ENCODE measurements at places on chromosomes 4 and X.
A peak's percentile ranks its signal among the peaks of the same experiment; 100 is the strongest.

- no peak for DNase-seq
Observed at GRCh38 chr4:57374866-57375595, 264.8 kb upstream of the IGFBP7 start.

- DNase-seq, result no peak
Observed at GRCh38 chr4:82780752-82781231, 17.8 kb downstream of the SCD5 start.

- no peak for DNase-seq
Observed at GRCh38 chr4:94115687-94116086, 92.0 kb upstream of the SMARCAD1 start.

DNA sequence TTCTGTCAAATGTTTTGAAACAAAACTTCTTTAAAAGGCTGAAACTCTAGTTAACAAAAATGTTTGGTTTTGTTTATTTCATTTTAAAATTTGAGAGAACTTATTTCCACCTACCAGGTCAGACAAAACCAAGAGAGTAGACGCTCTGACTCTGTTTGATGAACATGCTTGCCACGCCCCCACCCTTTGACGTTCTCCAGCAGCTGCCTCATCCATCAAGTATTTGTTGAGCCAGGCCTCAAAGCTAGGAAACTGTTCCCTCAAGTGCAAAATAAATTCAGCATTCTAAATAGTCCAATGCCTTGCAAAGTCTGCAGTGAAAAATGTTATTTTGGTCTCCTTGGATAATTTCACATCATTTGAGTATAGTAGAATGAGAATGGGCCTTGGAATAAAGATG lies 121.6 kb downstream of the GUCY2F start:
- no peak for DNase-seq

GRCh38 chrX:15292861-15293260 lies 22.6 kb downstream of the ASB11 start:
- DNase-seq, result no peak

GRCh38 chr4:156977435-156978160 lies 6.0 kb upstream of the PDGFC start:
- DNase-seq, result no peak

- DNase-seq, result no peak
Observed at GRCh38 chr4:8830056-8830455, 41.6 kb downstream of the HMX1 start.

DNA sequence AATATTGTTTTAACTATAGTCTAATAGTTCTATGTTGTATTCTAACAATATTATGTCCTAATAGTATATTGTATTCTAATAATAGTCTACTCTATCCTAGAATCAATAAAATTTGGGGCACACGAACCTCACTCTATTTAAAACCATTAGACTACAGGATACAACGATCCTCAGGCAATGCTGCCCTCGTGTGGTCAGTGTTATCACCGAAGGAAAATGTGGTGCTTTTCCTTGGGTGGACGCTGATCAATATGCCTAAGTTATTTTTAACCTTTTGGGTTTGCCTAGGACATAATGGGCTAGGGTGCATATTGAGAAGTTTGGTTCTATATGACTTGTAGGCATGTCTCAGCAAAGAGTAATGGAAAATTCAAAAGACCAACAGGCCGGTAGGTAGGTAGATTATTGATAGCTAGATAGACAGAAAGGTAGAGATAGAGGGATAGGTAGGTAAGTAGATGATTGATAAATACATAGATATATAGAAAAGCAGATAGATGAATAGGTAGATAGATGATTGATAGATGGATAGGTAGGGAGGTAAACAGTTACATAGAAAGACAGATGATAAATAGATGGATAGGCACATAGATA lies 75.1 kb downstream of the PRKX start:
- peak; percentile 56 for DNase-seq

DNA sequence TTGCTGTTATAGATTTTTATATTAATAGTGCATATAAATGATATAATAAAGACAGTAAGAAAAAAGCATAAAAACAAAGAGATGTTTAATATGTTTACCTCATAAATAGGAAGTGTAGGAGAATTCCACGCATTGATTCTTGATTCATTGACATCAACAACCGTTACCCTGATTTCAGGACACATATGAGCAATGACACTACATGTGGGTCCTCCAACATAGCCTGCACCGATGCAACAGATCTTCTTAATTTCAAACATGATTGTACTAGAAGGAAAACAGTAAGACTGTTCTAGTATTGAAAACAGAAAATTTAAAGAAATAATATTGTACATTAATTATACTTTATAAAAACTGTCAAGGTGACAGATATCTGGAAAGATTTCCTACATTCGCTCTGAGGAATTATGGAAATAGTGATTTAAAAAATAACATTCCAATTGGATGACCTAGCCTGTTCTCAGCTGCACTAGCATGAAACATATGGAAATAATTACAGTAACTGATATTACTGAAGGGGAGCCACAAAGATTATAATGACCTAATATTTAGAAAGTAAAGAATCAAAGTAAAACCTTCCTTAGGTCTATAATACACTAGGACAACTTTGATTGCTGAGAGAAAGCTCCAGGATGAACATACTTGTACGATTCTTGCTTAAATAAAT lies 5.9 kb downstream of the UGDH start:
- DNase-seq, result no peak

GRCh38 chrX:47200385-47201150 lies 6.9 kb downstream of the UBA1 start:
- DNase-seq, result no peak

DNA sequence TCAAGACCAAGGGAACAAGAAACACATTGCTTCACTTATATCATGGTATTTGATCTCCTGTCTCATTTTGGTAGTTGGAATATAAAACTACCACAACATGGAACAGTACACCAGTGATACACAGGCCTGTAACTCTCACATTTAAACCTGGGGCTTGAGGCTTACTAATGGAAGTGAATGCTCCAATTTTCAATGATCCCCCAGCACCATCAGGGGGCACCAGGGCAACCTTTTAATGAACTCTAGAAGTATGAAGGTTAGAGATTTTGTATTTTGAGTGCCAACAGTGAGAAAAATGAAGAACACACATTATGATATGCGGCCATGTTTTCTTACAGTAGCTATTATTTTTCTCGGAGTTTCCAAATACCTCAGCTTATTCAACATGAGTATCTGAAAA lies 50.7 kb downstream of the C4orf33 start:
- no peak for DNase-seq

GRCh38 chr4:186557486-186557885 lies 2.1 kb upstream of the MTNR1A start:
- no peak for DNase-seq

DNA sequence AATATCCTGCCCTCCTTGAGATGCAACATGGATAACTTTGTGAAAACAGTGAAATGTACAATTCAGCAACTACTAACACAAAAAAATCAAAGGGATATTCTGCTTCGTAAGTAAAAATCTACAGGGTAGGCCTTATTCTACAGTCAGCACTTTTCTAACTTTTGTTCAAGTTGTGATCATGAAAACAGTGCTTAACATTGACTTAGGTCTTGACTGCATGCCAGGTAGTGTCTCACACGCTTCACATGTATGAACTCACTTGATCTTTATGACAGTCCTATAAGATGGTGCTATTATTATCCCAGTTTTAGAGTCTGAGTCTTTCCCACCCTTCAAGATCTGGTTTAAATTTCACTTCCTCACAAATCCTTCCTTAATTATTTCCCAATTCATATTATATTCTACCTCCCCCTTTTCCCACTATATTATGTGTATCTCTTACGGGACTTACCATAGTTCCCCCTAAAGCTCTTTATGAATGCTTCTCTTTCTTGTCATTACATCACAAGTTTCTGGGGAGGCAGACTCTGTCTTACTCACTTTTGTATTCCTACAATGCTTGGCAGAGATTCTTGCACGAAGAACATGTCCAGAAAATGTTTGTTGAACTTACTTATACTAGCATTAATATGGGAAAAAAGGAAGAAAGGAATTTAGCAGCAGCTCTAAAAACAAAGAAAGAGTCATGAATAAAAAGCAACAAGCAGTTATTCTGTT lies 179.8 kb downstream of the SCFD2 start:
- DNase-seq, result no peak

DNA sequence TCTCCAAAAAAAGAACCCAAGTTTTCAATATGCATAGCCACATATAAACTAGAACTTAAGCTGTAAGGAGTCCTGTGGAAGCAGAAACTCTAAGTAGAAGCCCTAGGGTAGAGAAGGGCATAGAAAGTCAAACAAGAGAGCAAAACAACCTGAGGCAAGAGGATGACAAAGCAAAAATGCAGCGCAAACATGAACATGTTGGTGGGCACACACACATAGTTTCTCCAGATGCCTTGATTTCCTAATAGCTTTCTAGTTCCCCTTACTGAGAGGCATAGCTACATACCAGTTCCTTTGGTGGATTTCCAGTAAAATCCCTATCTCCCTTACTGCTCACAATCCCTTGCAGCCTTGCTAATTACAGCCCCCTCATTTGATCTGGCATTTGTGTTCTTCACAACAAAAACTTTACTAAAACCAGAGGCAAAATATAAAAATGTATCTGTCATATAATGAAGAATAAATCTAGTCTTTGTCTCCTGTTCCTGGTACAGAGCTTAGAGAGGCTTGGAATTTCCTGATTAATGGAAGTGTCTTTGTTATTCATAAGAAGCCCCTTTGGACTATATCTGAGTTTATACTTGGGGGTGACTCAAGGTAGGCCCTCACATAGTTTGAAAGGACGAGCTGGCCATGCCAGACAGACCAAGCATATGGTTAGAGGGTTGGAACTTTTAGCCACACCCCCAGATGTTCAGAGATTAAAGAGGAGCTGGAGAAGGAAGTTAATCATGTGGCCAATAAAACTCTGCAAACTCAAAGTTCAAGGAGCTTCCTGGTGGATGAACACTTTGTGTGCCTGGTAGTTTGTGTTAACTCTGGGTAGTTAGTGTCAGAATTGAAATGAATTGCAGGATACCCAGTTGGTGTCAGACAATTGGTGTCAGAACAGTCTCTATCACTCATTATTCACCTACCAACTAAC lies 52.7 kb upstream of the ZCCHC13 start:
- DNase-seq, result no peak

DNA sequence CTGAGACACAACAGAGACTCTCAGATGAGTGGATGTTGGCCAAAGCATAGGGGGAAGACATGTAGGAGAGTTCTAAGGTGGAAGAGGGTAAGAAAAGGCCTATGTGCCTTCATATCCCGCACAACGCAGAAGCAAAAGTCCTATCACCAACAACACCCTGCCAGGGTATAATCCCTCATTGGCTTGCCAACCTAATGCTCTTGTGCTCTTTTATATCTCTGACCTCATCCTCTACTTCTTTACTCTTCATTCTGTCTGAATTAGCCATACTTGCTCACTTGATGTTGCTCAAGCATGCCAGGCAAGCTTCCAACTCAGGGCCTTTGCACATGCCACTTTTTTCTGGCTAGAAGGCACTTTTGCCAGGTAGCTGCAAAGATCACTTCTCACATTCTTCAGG lies 28.1 kb upstream of the ZNF330 start:
- no peak for DNase-seq

DNA sequence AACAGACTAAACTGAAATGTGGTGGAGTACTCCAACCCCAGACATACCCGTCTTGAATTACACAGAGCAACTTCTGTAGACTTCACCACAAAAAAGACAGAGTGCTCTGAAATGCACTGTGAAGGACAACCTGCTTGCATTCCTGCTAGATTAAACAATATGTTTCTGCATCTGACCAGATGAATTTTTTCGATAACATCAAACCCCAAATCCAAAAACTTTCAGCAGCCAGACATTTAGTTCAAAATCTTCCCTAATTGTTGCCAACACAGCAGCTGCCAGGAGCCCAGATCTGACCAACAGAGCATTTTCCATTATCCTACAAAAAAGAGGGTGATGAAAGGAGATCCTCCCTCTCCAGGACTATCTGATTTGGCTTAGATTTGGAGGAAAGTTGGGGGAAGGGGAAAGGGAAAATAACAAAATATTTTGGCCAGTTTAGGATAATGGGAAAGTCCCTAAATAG lies 356.5 kb downstream of the PDGFC start:
- DNase-seq, result no peak

DNA sequence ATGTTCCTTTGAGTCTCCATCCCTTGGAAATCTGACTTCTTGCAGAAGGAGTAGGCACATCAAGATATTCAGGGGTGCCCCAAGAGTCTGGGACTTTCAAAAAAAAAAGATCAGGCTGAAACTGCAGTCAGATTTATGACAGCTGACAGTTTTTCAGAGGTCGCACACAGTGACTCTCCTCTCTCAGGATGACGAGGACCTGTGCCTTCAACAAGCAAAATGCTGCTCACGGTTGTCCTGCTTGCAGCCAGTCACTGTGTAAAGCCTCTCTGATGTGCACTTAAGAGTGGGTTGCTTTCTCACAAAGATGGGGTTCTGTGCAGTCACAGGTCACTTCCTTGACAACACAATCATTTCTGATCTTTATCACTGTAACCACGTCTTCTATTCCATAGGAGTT lies 178.2 kb downstream of the PTTG2 start:
- DNase-seq, result peak; percentile 43

GRCh38 chr4:121373841-121374240 lies 7.0 kb downstream of the QRFPR start:
- DNase-seq, result no peak

GRCh38 chr4:127149086-127149485 lies 483.7 kb upstream of the INTU start:
- no peak for DNase-seq

- DNase-seq, result no peak
Observed at GRCh38 chrX:10157032-10157341, 212 bp downstream of the CLCN4 start.

Measured in activated CD4-positive, alpha-beta T cell treated with anti-CD3 and anti-CD28 coated beads, Interleukin-10, Interleukin-2, amounts not matched to agents 100 ng/mL and 50 ng/mL, durations not matched to agents 16 hours and 8 hours (primary cell).